Muscle of leg (tissue), 16 donors: ENCODE measurements at places on chromosomes 7 and 10. TPM values are rescaled to one million over a fixed set of nuclear protein-coding genes. Genes with fewer than 3 reads are reported as not detected.

DCLRE1A gene
- total RNA-seq, result 6.6 TPM

KCP gene
- 0.58 TPM for total RNA-seq

PTF1A gene
- not detected for total RNA-seq

PPP1R17 gene
- not detected for total RNA-seq

DRGX gene
- total RNA-seq, result not detected

SUFU gene
- total RNA-seq, result 5.1 TPM

TMEM184A gene
- total RNA-seq, result 0.49 TPM

SHH gene
- total RNA-seq, result under 0.01 TPM

TMEM140 gene
- 1.3 TPM for total RNA-seq

UCN3 gene
- total RNA-seq, result not detected

CACNB2 gene
- 1.3 TPM for total RNA-seq

CACNA2D1 gene
- total RNA-seq, result 73.7 TPM

P4HA1 gene
- total RNA-seq, result 74.8 TPM

GOLGA7B gene
- total RNA-seq, result 0.04 TPM

CTTNBP2 gene
- 2.8 TPM for total RNA-seq

AKR1C8 gene
- total RNA-seq, result 0.09 TPM

ANKRD61 gene
- 0.22 TPM for total RNA-seq

ASB13 gene
- 8.0 TPM for total RNA-seq

TUBAL3 gene
- total RNA-seq, result 0.09 TPM

SMKR1 gene
- not detected for total RNA-seq

TRIM74 gene
- 0.49 TPM for total RNA-seq

LHFPL3 gene
- total RNA-seq, result not detected

MSMB gene
- not detected for total RNA-seq

FBXL13 gene
- total RNA-seq, result 0.71 TPM

ANKRD7 gene
- 0.62 TPM for total RNA-seq

SCART1 gene
- total RNA-seq, result 1.5 TPM

OR9A2 gene
- 0.18 TPM for total RNA-seq

ANKRD30A gene
- not detected for total RNA-seq

FAM131B gene
- total RNA-seq, result 1.4 TPM

ITPRID1 gene
- total RNA-seq, result 0.44 TPM

MMRN2 gene
- total RNA-seq, result 23.1 TPM

TAS2R3 gene
- total RNA-seq, result 1.5 TPM

CCDC172 gene
- not detected for total RNA-seq

GIMAP2 gene
- 7.4 TPM for total RNA-seq

BET1 gene
- 29.1 TPM for total RNA-seq

OR2A7 gene
- 0.44 TPM for total RNA-seq

PRPS1L1 gene
- total RNA-seq, result not detected

ACSL5 gene
- 1.7 TPM for total RNA-seq

GPR15LG gene
- total RNA-seq, result not detected

ZNF248 gene
- 17.2 TPM for total RNA-seq

CTAGE8 gene
- total RNA-seq, result 1.1 TPM

TMEM243 gene
- 24.6 TPM for total RNA-seq

C10orf53 gene
- total RNA-seq, result not detected

MYL10 gene
- total RNA-seq, result 14.8 TPM

CH25H gene
- 0.22 TPM for total RNA-seq

H2BK1 gene
- total RNA-seq, result not detected

KAZALD1 gene
- total RNA-seq, result 60.2 TPM

PLEKHS1 gene
- 0.04 TPM for total RNA-seq

TMEM178B gene
- 0.62 TPM for total RNA-seq

NUTM2B gene
- total RNA-seq, result 0.75 TPM

NRP1 gene
- total RNA-seq, result 107 TPM

BUB3 gene
- 66.2 TPM for total RNA-seq

SH2D4B gene
- total RNA-seq, result 0.04 TPM

ARMC10 gene
- total RNA-seq, result 18.1 TPM

ADAMTS14 gene
- total RNA-seq, result 12.5 TPM

KCNH2 gene
- total RNA-seq, result 9.7 TPM

GPNMB gene
- 98.1 TPM for total RNA-seq

FGFR2 gene
- total RNA-seq, result 2.1 TPM

C7orf57 gene
- 0.09 TPM for total RNA-seq

ARPC1A gene
- total RNA-seq, result 54.6 TPM
